ENCODE measurements at places on chromosomes 4 and X.

DNA sequence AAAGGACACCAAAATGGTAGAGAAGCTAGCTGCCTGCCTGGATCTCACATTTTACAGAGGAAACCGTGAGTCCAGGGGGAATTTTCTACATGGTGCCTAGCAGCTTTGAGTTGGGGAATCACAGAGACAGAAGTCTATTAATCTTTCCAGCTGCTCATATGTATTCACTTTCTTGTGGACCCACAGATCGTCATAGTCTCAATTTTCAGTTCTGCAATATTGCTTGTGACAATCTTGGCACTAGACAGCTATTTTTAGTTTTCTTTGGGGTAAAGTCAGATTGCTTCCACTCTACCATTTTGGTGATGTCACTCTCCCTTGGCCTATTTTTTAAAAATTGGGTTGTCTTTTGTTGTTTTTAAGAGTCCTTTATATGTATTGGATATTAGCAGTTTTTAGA lies 233.4 kb upstream of the STK26 start:
- DNase-seq = no peak

GRCh38 chrX:11786862-11787261 lies 28.8 kb downstream of the MSL3 start:
- no peak for DNase-seq

GRCh38 chrX:15465347-15465746 lies 27.8 kb downstream of the PIR start:
- DNase-seq = no peak

DNA sequence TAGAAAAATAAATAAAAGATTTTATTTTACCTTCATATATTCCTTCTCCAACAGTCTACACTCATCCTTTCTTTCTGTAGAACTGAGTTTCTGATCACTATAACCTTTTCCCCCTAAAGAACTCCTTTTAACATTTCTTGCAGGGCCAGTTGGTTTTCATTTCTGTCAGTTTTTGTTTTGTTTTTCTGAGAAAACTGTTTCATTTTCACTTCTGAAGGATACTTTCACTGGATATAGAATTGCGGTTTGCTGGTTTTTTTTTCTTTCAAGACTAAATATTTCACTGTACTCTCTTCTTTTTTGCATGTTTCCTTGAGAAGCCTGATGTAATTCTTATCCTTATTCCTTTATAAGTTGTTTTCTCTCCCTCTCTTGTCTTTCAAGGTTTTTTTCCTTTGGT lies 90.4 kb upstream of the EOLA2 start:
- no peak for DNase-seq

GRCh38 chr4:81736324-81736723 lies 264.6 kb upstream of the RASGEF1B start:
- DNase-seq = no peak

DNA sequence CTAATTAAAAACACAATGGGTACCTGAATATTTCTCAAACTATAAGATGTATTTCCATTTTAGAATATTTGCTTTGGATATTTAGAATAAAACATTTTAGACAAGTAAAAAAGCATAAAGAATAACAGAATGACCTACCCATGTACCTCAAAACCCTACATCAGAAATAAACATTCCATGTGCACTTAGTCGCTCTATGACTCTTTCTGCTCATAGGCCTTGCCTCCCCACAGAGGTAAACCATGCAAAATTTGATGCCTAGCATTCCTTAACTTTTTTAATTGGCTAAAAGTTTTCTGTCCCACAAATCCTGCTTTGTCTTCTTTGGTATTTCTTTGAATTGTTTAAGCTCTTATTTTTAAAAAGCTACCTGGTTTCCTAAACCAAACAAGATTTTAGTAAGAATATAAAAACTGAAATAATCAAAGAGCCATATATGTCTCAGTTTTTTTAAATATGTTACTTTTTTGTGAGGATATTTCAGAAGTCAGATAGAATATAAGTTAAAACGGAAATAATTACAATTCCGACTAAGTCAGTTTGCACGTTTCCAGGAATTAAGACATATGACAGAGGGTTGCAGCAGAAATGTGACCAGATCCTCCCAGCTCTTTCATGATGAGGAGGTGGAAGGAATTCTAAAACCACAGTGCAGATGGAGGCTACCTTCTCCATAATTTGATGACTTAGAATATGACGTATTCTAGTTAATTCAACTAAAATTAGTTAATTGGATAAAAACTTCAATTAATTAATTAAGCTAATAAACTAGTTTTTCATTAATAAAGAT lies 102.5 kb downstream of the FIP1L1 start:
- no peak for DNase-seq

DNA sequence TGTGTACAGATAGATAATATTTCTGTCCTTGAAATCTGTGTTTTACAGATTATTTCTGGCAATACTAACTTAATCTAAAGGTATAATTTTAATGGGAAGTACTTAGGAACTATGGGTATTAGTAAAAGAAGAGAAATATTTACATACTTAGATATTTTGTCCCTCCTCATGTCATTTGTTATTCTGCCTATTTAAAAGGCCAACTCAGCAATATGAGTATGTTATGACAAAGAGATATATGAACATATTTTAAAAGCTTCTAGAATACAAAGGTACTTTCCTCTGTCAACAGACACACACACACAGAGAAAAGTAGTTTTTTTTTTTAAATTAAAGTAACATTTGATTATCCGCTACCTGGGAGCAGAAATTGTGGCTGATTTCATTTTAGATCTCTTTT lies 7.9 kb downstream of the SLC7A11 start:
- no peak for DNase-seq

DNA sequence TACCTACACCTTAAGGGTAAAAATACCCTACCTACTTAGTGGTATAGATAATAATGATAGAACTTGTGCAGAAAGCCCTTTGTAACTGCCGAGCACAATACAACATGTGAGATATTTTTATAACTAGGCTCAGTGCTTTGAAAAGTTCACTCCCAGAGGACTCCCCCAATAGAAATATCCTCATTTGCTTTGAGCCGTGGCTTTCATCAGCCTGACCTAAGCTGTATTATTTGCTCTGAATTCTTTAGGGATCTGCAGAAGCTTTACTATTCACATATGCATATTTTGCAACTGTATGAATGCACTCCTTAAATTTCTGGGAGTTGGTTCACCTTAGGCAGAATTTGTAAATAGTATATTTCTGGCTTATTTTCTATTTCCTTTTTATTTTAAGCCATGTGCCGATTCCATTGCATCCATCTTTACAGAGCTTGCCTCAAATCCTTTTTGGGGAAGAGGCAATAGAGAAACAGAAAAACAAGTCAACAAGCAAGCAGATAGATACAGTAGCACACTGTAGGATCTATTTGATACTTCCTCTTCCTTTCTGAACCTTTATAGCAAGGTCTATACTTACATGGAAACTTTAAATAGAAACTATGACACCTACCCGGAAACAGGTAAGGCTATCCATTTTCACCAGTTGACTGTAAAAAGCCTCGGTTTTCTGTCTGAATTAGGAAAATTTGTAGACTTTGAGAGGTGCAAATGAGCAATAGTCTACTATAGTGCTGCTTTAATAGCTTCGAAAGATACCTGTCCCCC lies 242.5 kb upstream of the VCX3A start:
- no peak for DNase-seq

DNA sequence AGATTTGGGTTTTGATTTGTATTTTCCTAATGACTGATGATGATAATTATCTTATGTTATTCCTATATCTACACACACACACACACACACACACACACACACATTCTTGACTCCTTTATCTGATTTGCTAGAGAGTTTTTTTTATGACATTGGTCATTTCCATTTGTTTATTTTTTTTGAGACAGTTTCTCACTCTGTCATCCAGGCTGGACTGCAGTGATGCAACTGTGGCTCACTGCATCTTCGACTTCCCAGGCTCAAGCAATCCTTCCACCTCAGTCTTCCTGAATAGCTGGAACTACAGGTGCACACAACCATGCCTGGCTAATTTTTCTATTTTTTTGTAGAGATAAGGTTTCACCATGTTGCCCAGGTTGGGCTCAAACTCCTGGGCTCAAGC lies 6.7 kb downstream of the ZNF81 start:
- DNase-seq = no peak

DNA sequence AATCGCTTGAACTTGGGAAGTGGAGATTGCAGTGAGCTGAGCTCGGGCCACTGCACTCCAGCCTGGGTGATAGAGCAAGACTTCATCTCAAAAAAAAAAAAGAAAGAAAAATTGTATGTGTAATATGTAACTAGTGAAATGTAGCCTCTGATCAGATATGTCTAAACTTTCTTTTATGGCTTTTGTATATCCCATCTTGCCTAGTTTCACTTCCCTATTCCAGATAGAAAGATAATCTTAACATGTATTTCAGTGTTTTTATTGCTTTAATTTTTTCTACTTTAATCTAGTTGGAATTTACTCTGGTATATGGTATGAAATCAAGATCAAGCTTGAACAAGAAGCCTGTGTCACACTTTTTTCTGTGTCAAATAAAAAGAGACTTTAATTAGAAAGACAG lies 1.9 kb upstream of the ZNF41 start:
- DNase-seq = no peak

DNA sequence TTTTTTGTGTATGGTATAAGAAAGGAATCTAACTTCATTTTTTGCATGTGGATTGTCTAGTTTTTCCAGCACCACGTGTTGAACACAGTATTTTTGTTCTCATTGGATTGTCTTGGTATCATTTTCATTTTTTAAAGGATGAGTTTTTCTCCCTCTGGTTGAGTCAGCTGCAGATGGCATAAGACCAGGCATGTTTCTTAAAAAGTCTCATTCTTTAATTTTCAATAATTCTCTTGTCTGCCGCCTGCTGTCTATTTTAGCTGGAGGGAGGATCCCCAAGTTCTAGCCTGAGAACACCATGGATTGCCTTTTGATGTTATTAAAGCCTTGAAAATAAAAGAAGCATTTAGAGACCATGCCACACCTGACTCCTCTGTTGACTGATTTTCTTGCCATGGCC lies 263.8 kb downstream of the ARHGAP24 start:
- DNase-seq = no peak

Measured in anterior cingulate cortex (tissue), 58 donors.